ENCODE measurements at places on chromosomes 1 and 21.

DNA sequence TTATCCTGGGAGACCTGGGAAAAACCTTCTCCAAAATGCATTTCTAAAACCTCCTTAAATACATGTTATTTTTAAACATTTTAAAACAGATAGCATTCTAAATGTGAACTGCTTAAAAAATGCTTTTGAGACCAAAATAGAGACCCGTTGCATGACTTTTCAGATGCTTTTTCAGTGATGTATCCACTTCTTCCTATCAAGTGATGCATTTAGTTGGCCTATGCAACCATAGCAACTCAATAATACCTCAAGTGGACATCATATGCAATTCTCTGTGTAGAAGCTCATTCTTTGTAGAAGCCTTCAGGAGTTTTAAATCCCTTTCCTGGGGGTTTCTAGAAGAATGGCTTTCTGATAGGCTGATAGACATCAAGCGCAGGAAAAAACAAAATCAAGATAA lies 94.5 kb upstream of the RAVER2 start:
- peak; percentile 55 for DNase-seq

GRCh38 chr21:16794950-16795349 lies 717.9 kb upstream of the CXADR start:
- DNase-seq = peak; percentile 95

GRCh38 chr1:165734906-165735305 lies 33.8 kb downstream of the TMCO1 start:
- no peak for DNase-seq

GRCh38 chr1:224867715-224868114 lies 61.8 kb upstream of the DNAH14 start:
- DNase-seq = no peak

GRCh38 chr1:64527165-64527564 lies 57.2 kb downstream of the CACHD1 start:
- no peak for DNase-seq
